ENCODE measurements at places on chromosomes 11 and 22.

- DNase-seq = peak; percentile 52
Observed at GRCh38 chr11:78560826-78561484, 13.7 kb downstream of the NARS2 start.

GRCh38 chr22:46581538-46582244, 38.5 kb upstream of the GRAMD4 start:
- DNase-seq = no peak

DNA sequence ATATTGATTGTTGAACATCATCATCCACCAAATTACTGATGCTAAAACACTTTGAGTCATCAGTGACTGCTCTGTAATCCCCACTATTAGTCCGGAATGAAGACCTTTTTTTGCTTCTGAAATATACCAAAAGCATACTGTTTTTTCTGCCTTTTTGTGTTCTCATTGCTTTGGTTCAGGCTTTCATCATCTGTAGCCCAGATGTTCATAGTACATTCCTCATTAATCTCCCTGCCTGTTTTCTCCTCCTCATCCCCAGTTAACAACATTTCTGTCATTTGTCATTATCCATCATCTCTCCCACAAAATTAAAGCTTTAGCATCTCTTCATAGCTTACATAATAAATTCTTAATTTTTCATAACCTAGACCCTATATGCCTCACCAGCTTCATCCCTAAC, 9.2 kb downstream of the CEP57 start:
- peak; percentile 52 for DNase-seq

DNA sequence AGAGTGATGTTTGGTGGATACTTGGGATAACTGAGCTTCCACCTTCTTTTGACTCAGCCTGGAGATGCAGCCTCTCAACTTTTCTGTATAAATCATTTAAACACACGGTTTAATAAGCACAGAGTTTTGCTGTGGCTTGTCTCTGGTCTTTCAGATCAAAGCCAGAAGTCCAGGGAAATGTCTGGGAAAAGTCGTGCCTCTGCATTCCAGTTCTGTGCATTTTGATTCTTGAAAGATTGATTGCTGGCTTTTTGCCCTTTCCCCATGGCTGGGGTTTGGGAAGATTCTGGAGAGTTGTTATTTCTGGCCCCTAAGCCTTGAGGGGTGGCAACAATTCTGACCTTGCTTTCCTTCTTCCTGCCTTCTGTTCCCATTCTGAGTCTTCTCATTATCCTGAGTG, 154.1 kb downstream of the COMMD9 start:
- no peak for DNase-seq

GRCh38 chr11:87136236-87136635, 98.5 kb downstream of the TMEM135 start:
- DNase-seq = no peak

Data from fibroblast of villous mesenchyme (primary cell).